ENCODE measurements at places on chromosomes 3 and 15.

DNA sequence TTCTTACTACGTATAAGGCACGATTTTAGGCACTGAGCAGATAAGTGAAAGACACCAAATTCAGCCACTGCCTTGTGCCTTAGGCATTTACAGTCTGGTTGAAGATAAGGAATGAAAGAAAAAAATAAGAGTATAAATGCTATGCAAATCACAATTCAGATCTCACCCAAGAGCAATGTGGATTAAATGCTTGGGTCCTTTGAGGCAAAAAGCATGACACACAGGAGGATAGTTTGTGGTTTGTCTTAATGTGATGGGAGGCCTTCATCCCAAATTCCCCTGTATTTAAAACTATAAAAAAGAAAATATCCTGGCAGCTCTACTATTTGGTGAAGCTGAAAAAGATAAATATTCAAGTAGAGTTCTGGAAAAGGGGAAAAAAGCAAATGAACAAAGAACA is 79.8 kb downstream of the TGFBR2 start:
- no peaks in the 10 kb centered on the region for H3K27me3 ChIP-seq
- H3K4me3 ChIP-seq: no peak overlapping the region
- peaks cover 66% of the 10 kb centered on the region for H3K36me3 ChIP-seq
- H3K4me1 ChIP-seq: peaks cover 93% of the 10 kb centered on the region
- DNase-seq: no peak

DNA sequence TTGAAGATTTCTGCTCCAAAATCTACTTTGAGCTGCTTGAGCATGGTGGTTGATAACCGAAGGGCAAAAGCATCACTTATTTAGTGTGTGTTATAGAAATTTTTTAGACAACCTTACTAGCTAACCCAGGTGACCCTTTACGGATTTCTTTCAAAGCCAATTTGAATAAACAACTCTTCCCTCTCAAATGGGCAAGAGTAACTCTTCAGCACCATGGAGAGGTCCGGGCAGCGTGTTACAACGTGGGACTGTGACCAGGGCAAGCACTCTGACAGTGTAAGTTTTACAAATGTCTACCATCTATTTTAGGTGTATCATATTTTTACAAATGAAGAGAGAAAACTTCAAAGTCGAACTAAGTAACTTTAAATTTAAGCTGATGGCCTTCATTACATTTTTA is 471.8 kb downstream of the MFSD1 start:
- no peaks in the 10 kb centered on the region for H3K36me3 ChIP-seq
- no peak for DNase-seq
- no peak overlapping the region for H3K4me3 ChIP-seq
- H3K27me3 ChIP-seq: no peaks in the 10 kb centered on the region
- H3K27ac ChIP-seq: no peak overlapping the region

GRCh38 chr3:11168406-11168805 is 14.1 kb downstream of the HRH1 start:
- no peak overlapping the region for H3K4me3 ChIP-seq
- H3K36me3 ChIP-seq: no peaks in the 10 kb centered on the region
- no peaks in the 10 kb centered on the region for H3K27me3 ChIP-seq
- peaks cover 7% of the 10 kb centered on the region for H3K4me1 ChIP-seq

DNA sequence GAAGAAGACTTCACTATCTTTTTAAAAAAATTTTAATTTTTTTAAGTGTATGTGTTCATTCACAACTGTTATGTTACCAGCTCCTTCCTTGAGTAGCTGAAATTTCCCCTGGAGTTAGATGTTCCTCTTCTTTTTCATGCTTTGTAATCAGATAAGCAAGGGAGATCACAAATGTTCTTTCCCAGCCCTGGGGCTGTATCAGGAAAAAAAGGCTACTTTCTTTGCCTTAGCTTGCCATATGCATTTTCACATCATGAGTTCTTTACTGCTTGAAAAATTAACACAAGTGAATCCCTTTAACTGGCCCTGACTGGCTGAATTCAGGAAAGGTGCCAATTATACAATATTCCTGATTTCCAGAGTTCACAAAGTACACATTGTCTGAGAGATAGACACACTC is 353.2 kb upstream of the ATP11B start:
- H3K4me1 ChIP-seq: no peaks in the 10 kb centered on the region
- H3K27me3 ChIP-seq: no peaks in the 10 kb centered on the region
- H3K27ac ChIP-seq: no peak overlapping the region
